ENCODE measurements at places on chromosomes 16 and 17.

DNA sequence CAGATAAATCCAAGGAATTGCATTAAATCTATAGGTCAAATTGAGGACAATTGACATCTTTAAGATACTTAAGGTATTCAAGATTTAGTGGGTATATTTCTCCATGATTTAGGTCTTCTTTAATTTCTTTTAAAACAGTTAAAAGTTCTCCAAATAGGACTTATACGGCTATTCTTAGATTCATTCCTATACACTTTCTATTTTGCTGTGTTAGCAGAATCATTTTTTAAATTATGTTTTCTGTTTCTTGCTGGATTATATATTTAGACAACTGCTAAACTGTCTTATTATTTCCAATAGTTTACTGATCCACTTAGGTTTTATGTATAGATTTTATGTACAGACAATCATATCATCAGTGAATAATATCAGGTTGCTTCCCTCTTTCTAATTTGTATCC lies 226.1 kb upstream of the AXIN2 start:
- no peak for DNase-seq

DNA sequence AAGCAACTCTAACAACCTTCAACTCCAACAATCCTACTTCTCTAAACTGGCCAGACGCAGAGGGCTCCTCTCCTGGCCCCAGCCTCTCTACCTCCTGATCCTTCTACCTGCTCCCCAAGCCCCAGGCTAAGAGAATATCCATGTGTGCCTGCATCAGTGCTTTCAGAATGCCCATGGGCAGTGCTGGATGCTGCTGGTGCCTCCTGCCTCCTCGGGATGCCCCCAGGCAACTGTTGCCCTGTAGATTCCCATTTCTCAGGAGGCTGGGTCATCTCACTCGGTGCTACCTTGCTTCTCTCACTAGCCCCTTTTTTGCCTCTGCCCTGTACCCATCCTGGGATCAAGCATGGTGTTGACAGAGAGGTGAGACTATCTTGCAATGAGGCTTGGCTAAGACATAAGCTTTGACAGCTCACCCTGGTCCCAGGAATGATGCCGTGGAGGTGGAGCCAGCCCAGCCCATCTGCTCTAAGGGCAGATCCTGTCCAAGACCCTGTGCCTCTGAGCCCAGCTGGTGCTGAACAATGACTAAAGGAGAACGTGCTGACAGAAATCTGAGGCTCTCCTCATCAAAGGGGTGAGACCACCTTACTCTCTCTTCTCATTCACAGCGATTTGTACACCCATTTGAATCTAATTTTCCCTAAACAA lies 19.4 kb upstream of the SUPT4H1 start:
- no peak for DNase-seq

DNA sequence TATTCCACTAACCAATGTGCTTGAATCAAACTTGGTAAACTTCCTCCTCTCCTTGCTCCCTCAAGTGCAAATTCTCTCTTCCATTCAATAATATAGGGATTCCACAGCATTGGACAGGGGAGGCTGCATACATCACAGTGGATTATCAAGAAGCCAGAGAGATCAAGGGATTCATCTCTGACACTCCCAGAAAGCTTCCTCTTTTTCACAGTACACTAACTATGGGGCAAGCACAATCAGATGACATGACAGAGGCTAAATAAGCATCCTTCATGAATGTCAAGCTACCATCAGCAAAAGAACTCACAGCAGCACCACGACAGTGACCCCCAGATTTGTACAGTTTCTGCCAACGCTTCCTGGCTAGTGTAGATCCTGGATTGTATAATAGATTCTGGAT lies 178.4 kb upstream of the C17orf78 start:
- DNase-seq: no peak

GRCh38 chr16:86946396-86946795 lies 368.0 kb downstream of the FOXL1 start:
- DNase-seq: no peak

DNA sequence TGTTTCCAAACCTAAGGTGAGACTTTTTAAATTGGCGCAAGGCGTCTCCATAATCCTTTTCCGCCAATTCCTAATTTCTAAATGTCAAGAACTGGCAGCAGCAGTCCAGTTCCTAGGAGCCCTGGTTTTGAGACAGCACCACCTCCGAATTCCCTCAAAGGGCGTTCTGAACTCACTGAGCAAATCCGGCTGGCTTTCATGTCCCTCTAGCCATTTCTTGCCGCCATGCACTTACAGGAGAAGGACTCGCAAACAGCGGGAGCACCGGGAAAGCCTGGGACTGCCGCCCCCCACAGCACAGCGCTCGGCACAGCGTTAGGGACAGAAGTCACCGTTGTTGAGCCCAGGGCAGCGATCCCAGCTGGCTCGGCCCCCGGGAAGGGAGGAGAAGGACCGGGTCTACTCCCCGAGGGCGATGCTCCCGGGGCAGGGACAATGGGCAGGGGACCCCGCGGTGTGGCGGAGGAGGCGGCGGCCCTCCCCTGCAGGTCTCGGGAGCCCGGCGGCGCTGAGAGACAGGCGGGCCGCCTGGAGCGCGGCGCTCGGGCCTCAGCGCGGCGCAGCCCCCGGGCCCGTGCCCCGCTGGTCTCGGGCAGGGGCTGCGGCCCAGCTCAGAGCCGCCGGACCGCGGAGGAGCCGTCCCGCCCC lies 545 bp downstream of the ARHGAP17 start:
- DNase-seq: no peak

DNA sequence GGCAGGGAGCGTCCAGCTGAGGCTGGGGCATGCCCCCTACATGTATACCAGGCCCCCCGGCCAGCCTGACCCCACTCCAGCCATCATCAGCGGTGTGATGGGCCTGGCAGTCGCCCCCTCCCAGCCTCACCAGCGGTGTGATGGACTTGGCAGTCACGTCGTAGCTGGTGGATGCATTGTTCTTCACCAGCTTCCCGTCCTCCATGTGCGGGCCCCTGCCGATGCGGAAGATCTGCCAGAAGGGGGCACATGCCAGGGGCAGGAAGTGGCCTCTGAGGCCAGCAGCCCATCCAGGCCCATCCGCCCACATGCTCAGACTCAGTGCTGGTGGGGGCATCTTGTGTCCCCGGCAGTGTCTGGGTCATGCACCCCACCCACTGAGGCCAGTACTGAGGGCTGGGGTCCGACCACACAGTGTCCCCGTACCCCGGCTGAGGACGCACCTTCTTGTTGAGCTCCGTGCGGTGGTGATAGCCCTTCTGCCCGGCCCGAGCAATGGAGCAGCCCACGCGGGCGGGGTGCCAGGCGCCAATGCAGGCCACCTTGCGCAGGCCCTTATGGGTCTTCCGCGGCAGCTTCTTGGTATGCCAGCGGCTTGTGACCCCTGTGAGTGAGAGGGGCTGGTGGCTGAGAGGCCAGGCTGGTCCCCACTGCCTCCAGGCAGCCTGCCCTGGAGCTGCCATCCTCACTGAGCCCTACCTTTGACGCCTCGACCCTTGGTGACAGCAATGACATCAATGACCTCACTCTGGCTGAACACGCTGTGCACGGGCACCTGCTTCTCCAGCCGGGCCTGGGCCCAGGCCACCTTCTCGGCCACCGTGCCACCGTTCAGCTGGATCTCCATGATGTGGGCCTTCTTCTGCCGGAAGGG lies 3.7 kb upstream of the MSRB1 start:
- DNase-seq: no peak

GRCh38 chr17:50424996-50425681 lies 879 bp upstream of the ACSF2 start:
- DNase-seq: no peak

GRCh38 chr17:56602292-56603130 lies 9.0 kb downstream of the NOG start:
- DNase-seq: no peak

- DNase-seq: no peak
Measured at GRCh38 chr17:74921769-74922168, 1.3 kb downstream of the USH1G start.

- no peak for DNase-seq
Measured at GRCh38 chr16:83348991-83349390, 458.8 kb upstream of the HSBP1 start.

- DNase-seq: no peak
Measured at GRCh38 chr16:65071433-65072311, 50.2 kb downstream of the CDH11 start.

GRCh38 chr17:40072735-40073346 lies 10.1 kb downstream of the THRA start:
- DNase-seq: no peak

GRCh38 chr16:68283801-68284598 lies 19.7 kb downstream of the SLC7A6 start:
- no peak for DNase-seq

DNA sequence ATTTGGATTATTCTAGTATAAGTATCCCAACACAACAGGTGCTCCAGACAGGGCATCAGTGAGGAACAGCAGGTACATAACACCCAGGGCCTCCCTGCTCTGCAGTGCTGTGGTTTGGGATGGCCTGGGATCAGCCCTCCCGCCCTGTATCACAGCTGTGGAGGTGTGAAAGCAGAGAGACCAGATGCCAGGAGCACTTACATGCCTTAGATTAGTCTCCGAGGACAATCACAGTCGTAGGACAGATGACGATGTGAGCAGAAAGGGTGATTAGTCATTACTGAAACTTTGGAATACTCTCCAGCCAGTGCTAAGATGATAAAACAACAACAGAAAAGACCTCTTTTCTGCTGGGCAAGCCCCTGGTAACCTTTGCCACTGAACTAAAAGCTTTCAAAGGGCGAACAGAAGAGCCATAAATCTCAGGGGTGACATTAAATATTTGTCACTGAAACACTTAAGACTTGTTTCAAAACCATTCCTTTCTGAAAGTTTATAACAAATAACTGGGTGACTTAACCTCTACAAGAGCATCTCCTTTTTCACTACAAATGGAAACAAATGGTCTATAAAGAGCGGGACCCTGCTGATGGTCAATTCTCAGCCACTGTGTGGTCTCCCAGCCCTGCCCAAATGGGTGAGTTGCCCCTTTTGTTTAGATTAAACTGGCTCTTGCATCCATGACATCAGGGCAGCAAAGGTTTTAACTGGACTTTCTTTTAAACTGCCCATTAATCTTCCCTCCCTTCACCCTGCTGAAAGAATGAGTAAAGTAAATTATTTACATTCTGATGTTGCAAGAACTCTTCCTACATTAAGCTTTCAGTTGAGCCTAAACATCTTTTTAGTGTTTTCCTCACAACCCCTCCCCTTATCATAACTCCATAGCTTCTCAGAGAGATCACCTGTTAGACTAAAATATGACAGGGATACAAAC lies 183.1 kb upstream of the COX10 start:
- no peak for DNase-seq

DNA sequence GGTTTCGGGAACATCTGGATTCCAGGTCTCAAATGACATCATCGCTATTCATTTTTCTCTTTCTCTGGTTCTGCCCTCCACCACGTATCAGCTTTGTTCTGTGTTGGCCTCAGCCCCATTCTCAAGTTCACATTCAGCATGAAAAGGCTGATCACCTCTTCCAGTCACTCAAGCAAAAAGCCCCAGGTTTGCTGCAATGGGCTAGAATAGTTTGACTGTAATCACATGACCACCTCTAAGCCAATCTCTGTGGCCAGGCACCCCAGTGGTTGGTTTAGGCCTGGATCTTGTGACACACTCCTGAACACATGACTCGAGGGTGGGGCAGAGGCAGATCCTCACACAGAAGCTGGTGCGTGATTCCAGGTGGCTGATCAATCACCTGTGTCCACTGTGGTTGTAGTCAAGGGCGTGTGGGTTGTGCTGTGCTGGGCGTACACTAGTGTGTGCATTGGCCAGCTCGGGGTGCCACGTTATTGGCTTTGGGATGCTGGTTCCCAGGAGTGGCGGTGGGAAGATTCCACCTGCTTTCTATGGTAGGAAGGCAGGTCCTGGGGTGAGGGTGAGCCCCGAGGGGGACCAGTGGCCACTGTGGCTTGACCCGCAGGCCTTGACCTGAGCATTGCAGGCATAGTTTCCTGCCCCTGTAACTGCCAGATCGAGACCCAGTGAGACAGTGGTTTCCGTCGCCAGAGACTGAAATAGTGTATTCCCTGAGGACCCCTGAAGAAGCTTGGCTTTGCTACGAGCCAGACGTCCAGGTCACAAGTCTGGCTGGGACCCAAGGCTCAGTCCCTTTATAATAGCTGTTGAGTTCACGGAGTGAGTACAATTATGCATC lies 12.0 kb downstream of the EEF2K start:
- no peak for DNase-seq

DNA sequence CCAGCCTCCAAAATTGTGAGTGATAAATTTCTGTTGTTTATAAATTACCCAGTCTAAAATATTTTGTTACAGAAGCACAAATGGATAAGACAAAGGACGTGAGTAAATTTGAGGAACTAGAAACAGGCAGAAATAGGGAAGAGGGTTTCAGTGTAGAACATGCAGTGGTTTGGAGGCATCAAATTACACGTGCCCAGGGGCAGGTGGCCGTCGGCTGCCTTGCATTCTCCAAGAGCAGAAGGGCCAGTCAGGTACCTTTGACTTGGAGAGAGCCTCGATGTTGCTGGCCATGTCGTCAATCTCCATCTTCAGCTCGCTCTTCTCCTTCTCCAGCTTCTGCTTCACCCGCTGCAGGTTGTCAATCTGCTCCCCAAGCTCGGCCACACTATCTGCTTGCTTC lies 54.3 kb downstream of the MYH13 start:
- DNase-seq: no peak

GRCh38 chr17:62941358-62941991 lies 24.6 kb upstream of the TANC2 start:
- DNase-seq: no peak

GRCh38 chr17:740240-741017 lies 8.0 kb downstream of the TLCD3A start:
- no peak for DNase-seq

DNA sequence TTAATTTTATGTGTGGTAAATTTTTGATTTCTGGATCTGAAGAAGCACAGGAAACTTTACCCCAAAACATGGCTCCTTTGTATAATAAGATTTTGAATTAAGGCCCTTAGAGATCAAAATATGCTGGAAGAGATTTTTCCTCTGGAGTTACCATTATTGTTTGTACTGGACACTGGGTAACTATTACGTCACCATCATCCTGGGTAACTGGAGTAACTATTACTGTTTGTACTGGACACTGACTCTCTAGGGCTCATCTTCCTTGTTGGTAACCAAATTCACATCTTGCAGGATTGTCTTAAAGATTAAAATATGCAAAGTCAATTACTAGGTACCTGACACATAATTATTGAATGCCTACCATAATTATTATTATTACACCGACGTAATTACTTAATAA lies 593.8 kb upstream of the GOT2 start:
- no peak for DNase-seq

DNA sequence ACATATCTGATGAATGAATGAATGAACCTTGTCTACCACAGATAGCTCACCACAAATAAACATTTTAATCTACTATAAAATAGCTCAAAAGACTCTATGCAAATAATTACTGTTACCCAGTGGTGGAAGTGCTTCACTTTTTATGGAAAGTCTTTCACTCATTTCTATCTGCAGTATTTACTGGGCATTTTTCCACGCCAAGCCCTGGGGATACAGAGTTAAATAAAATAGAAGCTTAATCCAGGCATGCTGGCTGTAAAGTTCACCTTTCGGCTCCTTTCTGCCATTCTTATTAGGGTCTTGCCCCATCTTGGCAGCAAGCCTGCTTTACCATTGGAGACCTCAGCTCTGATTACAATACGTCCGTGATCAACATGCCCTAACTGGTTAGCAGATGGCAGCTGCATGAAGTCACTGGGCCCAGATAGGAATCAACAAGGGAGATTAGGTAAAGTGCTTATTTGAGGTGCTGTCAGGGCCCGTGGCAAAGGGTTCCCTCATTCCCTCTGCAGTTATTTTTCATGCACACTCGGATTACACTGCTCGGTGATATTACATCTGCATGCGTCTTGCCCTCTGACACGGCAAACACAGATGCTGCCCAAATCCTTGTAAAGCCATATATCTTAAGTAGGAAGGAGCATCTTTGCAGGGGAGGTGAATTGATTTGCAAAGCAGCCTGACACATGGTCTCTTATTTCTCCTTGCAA lies 648.9 kb downstream of the WWOX start:
- DNase-seq: no peak

- DNase-seq: no peak
Measured at GRCh38 chr17:78539781-78540180, 37.4 kb downstream of the DNAH17 start.
